ENCODE measurements at places on chromosomes 7 and 10.

DNA sequence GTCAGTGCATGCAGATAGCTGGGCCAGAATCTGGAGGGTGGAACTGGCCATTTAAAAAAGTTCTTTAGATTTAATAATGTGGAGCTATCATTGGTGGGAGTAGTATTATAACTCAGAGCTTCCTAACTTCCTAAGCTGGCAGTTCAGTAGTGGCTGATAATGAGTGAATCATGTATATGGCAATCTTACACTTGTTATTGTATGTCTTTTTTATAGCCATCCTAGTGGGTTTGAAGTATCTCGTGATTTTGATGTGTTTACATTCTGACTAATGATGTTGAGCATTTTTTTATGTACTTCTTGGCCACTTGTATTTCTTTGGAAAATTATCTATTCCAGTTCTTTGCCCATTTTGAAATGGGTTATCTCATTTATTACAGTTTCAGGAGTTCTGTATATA lies 15.4 kb downstream of the TFAM start:
- no peak for DNase-seq

GRCh38 chr7:122588621-122589020 lies 110.3 kb downstream of the RNF133 start:
- no peak for DNase-seq

GRCh38 chr10:54284526-54285193 lies 516.4 kb downstream of the PCDH15 start:
- no peak for DNase-seq

DNA sequence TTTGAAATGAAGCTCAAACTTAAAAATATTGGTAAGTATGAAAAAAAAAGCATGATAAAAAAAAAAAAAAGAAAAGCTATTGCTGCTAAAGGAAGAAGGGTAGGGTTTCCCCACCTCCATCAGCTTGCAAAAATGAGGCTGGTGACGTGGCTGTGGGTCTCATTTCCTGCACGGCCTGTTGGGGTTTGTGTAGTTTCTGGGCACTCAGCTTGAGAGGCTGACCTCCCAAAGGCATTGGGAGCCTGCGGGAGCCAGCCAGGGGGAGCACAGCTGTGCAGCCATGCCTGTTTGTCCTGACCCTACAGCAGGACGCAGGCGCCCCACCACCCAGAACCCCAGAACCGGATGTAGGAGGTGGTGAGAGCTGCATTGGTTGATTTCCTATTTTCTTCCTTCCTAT lies 48.8 kb upstream of the CARD11 start:
- no peak for DNase-seq

DNA sequence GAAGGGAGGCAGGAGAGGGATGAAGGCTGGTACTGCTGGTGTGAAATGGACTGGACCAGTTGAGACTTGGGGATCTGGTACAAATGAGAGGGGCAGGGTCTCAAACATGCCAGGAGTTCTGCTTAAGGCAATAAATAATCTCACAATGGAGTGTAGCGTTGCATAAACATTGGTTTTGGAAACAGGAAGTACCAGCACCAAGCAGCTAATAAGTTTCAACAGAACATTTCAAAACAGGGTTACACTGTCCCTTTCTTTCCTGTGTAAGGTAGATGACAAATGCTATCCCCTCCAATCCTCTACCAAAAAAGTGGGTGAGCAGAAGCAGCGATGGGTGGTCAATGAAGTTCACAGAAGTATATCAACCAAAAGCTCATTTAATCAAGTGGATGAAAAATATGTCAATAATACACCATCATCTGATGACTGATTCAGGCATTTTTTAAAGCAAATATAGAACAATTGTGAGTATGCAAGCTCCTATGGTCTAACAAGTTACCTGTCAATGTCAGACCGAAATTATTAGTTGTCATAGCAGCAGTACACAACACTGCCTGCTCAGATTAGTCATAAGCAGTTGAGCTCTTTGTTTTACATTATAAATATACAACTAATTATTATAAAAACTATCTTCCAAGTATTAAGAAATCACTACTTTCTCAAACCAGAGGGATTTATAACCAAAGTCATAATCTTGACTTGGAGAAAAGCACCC lies 220.0 kb downstream of the FAM107B start:
- no peak for DNase-seq

DNA sequence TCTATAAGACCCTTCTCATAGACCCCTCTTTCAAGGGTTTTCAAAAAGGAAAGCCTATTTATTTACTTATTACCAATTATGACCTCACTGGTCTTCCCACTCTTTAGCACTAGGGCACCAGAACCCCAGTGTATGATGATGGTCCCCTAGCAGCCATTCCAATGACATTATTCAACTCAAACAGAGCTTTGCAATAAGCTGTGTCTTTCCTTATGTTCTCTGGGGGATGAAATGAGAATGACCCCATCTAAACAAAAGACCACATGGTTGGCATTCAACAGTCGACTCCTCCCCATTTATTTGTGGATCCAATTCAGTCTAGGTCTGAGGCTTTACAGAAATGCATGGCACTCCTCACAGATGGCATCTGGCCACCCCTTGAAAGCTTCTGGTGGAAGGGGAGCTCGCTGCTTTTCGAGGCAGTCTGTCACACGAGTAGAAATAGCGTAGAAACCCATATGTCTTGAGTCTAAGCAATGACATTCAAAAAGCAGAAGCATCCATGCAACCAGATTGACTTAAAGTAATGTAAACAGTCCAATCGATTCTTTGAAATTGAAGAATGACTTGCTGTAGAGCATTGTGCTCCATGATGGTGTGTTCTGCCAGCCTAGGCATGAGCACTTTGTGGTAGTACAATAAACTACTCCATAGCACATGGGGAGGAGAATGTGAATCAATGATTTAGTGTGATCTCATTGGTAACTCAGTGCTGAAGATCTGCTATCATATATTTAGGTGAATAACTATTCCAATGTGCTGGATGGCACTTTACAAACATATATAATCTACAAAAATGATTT lies 29.8 kb downstream of the NRP1 start:
- DNase-seq, result no peak

- no peak for DNase-seq
Measured at GRCh38 chr7:24702755-24703154, 54.5 kb downstream of the GSDME start.

GRCh38 chr10:125032474-125033020 lies 90.6 kb downstream of the ZRANB1 start:
- no peak for DNase-seq

DNA sequence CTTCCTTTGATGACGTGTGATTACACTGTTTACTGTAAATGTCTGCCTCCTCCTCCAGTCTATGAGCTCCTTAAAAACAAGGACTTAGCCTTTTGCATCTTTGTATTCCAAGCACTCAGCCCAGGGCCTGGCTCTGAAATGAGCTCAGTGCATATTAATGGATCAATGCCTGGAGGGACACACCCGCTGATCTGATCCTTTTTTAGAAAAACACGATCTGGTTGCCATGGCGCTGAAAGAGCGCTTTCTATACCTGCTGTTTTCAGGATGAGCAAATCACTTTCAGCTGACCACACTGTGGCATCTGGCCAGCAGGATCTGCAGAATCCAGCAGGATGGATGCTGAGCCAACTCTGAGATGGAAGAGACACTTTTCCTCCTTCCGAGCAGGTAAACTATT lies 37.8 kb upstream of the GARS1 start:
- DNase-seq, result no peak

- no peak for DNase-seq
Measured at GRCh38 chr7:134649226-134649775, 2.6 kb downstream of the BPGM start.

DNA sequence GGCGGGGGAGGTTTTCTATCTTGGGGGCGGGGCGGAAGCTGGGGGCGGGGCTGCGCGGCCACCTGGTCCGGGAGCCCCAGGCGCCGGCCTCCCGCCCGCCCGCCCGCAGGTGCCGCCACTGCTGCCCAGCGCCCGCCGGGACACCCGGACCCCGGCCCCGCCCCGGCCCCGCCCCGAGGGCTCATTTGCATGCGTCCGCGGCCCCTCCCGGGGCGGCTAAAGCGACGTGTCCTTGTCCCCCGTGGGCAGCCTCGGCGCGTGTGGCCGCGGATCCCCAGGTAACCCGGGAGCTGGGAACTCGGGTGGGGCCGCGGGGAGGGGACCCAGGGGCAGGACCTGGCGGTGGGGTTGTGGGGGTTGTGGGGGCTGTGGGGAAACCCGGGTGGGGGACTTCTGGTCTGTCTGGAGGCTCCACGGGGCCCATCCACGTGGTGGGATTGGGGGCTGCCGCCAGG lies at the start of gene BHLHA15:
BHLHA15 (plus strand) TSS at position 219 of the 455 bp plus-strand sequence. CDS start 871 bp downstream, outside the sequence.
- DNase-seq, result no peak

- DNase-seq, result no peak
Measured at GRCh38 chr10:67861750-67862432, 22.6 kb upstream of the SIRT1 start.

DNA sequence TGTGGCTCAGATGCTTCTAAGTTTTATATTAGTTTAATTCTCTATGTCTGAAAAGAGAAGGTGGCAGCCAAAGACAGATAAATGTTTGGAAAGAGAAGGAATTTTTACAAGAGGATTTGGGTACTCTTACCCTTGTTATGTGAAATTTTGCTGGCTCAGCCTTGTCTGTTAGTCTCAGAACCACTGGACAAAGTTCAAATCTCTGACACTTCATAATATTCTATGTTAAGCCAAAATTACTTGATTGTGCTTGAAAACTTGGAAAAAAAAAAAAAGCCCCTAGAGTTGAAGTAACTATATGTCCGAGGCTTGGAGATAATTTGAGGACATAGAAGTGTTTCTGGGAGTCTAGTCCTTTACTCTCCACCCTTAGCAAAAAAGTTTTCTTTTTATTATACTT lies 1079.3 kb upstream of the LRRTM3 start:
- DNase-seq, result no peak

- DNase-seq, result no peak
Measured at GRCh38 chr10:21157664-21158063, 260.6 kb upstream of the NEBL start.

DNA sequence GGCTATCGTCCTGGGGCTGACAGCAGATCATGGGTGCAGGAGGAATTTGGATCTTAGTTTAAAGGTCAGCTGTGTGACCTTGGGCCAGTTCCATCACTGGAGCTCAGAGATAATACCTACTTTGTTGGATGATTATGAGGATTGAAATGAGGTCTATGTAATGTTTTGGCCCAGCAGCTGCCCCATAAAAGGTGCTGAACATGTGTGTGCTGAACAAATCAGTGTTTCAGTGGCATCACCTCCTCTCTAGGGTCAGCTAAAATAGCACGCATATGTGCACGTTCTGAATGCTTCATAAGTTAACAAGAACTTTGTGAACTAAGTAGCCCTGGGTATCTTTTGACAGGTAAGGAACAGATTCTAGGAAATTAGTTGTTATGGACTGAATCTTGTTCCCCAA lies 84.8 kb upstream of the LRRC18 start:
- DNase-seq, result no peak

GRCh38 chr10:110436554-110437350 lies 61.0 kb upstream of the DUSP5 start:
- no peak for DNase-seq

- no peak for DNase-seq
Measured at GRCh38 chr7:157014635-157015555, 4.4 kb upstream of the MNX1 start.

DNA sequence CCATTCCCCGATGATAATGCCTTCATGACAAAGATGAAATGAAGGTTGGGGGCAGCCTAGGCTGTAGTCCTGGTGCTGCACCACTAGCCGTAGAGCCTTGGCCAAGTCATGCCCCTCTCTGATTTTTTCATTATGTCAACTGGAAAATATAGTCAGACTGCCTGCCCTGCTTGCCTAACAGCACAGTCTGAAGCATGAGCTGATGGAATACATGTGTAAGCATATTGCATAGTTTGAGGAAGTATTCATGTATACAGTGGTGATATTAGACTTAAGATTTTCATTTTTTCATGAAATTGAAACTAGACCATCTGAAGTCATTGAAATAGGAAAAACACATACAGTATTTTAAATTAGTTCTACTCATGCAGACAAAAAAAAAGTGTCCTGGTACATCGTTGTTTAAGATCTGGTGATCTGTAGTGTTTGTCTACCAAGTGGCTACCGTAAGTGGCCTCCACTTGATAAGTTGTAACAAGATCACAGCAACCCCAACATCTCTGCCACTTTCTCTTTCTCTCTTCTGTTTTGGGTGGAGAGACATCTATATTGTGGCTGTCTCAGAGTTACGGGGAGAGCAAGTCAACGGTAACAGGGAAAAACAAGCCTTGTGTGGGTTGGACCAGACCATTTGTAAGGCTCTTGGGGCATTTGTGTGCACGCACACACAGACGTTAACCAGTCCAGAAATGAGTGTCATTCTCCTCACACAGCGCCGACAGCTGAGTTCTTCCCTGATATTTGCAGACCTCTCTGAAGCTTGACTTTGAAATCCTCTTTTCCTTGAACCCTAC lies 716.6 kb upstream of the GALNT17 start:
- DNase-seq, result no peak

DNA sequence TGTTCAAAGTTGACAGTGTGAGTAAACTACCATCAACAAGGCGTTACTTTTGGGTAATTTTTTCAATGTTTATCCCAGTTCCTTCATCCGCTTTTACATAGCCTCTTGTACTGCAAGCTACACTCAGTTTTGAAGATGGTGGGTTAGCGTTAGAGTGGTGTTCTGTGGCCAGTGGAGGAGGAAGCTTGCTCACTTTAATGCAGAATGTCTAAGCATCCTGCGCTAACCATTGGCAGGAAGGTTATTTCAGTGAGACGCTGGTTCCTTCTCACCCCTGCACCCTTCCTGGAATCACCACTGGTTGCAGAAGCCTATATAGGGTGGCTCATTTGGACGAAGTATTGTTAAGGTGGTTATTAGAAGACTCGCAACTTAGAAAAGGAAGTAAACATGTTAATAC lies 159.1 kb downstream of the CELF2 start:
- DNase-seq, result no peak

DNA sequence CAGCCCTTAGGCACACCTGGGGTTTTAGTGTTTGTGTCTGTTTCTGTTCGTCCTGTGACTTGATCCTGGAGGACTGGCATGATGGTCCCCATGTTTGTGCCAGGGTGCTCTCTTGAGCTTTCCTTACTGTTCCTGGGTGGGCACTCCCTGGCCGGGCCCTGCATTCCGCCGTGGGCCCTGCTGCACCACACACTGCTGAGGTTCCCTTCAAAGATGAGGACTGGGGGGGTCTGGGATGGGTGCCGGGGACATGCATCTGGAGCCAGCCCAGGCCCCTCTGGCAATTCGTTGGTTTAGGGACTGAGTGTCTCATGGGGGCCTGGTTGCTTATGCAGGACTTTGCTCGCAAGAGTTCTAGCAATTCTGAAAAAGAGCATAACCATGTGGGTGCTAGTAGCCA lies 4.7 kb downstream of the AGAP3 start:
- DNase-seq, result no peak

GRCh38 chr7:100132697-100133151 lies 6.0 kb downstream of the MBLAC1 start:
- peak; percentile 45 for DNase-seq

Data from fibroblast of the conjunctiva (primary cell).